ENCODE measurements at places on chromosomes 6 and 20. TPM values are rescaled to one million over a fixed set of nuclear protein-coding genes. Genes with fewer than 3 reads are reported as not detected.

DNA sequence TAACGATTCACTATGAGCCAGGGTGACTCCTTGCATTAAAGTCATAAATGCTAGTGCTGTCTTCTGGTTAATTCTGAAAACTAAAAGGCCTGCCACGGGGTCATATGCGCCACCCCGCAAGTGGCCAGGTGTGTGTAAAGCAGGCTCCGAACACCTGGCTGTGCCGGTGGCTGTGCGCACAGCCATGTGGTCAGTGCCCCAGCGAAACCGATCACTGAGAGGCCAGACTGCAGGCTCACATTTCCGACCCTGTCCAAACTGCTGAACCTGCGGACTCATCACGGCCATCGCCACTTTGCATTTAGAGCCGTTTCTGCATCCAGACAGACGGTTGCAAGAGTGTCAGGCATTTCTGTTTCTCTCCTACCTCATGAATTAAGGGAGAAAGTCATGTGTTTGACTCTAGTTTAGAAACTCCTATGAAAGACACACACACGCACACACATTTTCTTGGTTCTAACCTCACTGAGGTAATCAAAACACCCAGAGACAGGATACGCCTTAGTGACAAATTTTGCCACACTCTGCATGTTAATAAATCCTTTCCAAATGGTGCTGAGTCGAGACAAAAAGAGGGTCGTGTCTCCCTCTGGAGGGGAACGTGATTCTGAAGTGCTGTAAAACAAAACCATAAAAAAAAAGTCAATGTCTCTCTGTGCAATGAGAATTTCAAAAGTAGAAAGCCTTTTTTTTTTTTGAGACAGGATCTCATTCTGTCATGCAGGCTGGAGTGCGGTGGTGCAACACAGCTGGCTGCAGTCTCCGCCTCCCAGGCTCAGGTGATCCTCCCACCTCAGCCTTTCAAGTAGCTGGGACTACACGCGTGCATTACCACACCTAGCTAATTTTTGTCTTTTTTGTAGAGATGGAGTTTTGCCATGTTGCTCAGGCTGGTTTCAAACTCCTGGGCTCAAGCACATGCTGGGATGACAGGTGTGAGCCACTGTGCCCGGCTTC is 31.0 kb upstream of the TCFL5 start:
- H3K4me1 ChIP-seq = no peaks in the 10 kb centered on the region
- no peak overlapping the region for H3K27ac ChIP-seq
- peaks cover 90% of the 10 kb centered on the region for H3K36me3 ChIP-seq
- no peaks in the 10 kb centered on the region for H3K27me3 ChIP-seq

GRCh38 chr6:158095031-158095430 is 73.0 kb downstream of the SERAC1 start:
- H3K4me3 ChIP-seq = no peak overlapping the region
- no peaks in the 10 kb centered on the region for H3K4me1 ChIP-seq
- no peak for DNase-seq
- H3K36me3 ChIP-seq = no peaks in the 10 kb centered on the region
- H3K27ac ChIP-seq = no peak overlapping the region

GRCh38 chr6:168678077-168678476 is 237.1 kb downstream of the SMOC2 start:
- no peaks in the 10 kb centered on the region for H3K27me3 ChIP-seq
- H3K27ac ChIP-seq = no peak overlapping the region
- no peaks in the 10 kb centered on the region for H3K4me1 ChIP-seq

GRCh38 chr6:13831615-13832014 is 17.3 kb upstream of the MCUR1 start:
- no peaks in the 10 kb centered on the region for H3K27me3 ChIP-seq
- DNase-seq = no peak
- no peaks in the 10 kb centered on the region for H3K36me3 ChIP-seq
- H3K4me3 ChIP-seq = no peak overlapping the region

DNA sequence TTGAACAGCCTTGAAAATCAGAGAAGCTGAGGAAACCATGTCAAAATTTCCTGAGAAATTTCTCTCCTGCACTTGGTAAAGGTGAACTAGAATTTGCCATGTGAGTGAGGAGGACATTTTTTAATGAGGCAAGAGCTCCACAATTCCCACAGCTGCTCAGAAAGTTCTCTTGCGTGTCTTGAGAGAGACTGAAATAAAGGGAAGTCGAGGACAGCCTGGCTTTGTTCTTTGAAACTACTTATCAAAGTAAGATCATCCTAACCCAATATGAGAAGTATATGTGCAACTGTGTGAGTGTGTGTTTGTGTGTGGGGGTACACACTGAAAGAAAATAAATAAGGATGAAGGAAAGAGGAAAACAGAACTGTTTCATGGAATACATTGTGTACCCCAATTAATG is 163.4 kb downstream of the SLC24A3 start:
- no peaks in the 10 kb centered on the region for H3K36me3 ChIP-seq
- DNase-seq = no peak

DNA sequence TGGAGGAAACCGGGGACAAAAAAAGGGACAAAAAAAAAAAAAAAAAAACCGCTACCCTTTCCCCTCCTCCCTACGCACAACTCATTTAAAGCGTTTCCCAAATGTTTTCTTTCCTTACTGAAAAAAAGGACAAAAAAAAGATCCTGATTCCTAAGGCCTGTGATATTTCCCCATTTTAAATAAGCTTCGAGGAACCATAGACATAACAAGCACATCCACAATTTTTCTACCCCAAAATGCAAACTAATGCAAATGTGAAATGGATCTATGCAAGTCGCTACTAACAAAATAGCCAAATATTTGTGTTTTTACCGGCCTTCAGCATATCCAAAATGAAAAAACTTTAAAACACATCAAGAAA is 1.4 kb upstream of the ZNF217 start:
- no peak for DNase-seq
- H3K4me3 ChIP-seq = peak overlapping the region; percentile 92
- H3K4me1 ChIP-seq = peaks cover 24% of the 10 kb centered on the region
- peak overlapping the region; percentile 100 for H3K27ac ChIP-seq

DNA sequence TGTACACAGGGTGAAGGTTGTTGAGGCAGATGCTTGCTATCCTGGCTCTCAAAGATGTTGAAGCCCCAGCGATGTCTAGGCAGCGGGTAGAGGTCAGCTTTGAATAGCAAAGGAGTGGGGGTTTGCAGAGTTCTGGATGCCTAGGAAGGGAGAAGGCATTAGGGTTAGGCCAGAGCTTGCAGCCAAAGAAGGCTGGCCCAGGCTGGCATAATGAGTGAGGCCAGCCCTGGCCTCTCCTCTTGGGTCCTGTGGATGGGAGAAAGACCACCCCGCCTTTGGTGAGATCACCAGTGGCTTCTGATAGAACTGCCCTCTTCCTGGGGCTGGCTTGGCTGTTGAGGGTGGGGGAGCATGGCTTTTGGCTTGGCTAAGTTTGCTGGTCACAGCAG is 406 bp upstream of the WFDC5 start:
- no peak for DNase-seq
- no peaks in the 10 kb centered on the region for H3K36me3 ChIP-seq
- peaks cover 61% of the 10 kb centered on the region for H3K27me3 ChIP-seq
- no peak overlapping the region for H3K27ac ChIP-seq
- no peaks in the 10 kb centered on the region for H3K4me1 ChIP-seq
- no peak overlapping the region for H3K4me3 ChIP-seq

- no peak for DNase-seq
- H3K4me1 ChIP-seq = no peaks in the 10 kb centered on the region
- H3K36me3 ChIP-seq = no peaks in the 10 kb centered on the region
- H3K4me3 ChIP-seq = no peak overlapping the region
Measured at GRCh38 chr6:23280437-23280836, 711.1 kb downstream of the HDGFL1 start.

- DNase-seq = no peak
- H3K36me3 ChIP-seq = no peaks in the 10 kb centered on the region
- H3K27me3 ChIP-seq = no peaks in the 10 kb centered on the region
- peak overlapping the region; percentile 93 for H3K4me3 ChIP-seq
Measured at GRCh38 chr6:18263418-18264218, 712 bp downstream of the DEK start.

DNA sequence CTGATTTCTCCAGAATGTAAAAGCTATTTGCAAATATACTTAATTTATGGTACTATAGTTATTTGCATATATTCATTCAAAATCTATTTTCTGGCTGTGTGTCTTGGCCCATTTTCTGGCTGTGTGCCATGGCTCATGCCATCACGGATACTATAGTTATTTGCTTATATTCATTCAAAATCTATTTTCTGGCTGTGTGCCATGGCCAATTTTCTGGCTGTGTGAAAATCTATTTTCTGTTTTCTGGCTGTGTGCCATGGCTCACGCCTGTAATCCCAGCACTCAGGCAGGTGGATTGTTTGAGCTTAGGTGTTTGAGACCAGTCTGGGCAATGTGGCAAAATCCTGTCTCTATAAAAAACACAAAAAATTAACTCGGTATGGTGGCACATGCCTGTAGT is 28.9 kb upstream of the RIPK1 start:
- H3K36me3 ChIP-seq = no peaks in the 10 kb centered on the region
- H3K4me1 ChIP-seq = peaks cover 10% of the 10 kb centered on the region

GRCh38 chr6:163702736-163703135 is 288.2 kb downstream of the QKI start:
- DNase-seq = no peak
- H3K4me1 ChIP-seq = peaks cover 28% of the 10 kb centered on the region
- no peak overlapping the region for H3K4me3 ChIP-seq
- H3K36me3 ChIP-seq = no peaks in the 10 kb centered on the region
- no peak overlapping the region for H3K27ac ChIP-seq
- no peaks in the 10 kb centered on the region for H3K27me3 ChIP-seq

DNA sequence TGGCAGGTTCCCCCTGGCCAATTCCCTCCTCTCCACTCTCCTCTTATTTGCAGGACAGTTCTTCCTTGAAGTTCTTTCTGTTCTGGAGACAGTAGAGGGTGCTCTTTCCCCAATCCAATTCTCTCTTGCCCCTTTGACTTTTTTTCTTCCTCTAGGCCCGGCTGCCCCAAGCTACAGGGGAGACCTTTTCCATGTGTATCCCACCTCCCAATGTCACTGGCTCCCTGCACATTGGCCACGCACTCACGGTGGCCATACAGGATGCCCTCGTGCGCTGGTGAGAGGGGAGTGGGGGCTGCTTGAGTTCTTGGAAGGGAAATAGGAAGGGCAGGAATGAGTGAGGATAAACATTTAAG is 1.5 kb downstream of the VARS2 start:
- no peaks in the 10 kb centered on the region for H3K27me3 ChIP-seq
- H3K36me3 ChIP-seq = peaks cover 70% of the 10 kb centered on the region
- no peak overlapping the region for H3K4me3 ChIP-seq
- H3K27ac ChIP-seq = peak overlapping the region; percentile 96

DNA sequence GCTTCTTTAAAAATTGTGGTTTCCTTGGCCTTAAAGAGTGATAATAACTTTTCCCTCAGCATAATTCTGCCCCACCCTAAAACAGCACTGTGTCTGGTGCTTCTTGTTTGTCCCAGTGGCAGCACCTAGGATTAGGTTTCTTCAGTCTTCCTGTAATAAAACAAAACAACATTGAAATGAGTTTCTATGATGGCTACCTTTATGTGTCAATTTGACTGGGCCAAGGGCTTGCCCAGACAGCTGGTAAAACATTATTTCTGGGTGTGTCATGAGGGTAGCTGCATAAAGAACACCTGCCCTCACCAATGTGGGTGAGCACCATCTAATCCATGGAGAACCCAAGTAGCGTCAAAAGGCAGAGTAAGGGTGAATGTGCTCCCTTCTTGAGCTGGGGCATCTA is 117.8 kb downstream of the QRSL1 start:
- no peak for DNase-seq
- no peaks in the 10 kb centered on the region for H3K4me1 ChIP-seq
- H3K4me3 ChIP-seq = no peak overlapping the region
- no peaks in the 10 kb centered on the region for H3K27me3 ChIP-seq

DNA sequence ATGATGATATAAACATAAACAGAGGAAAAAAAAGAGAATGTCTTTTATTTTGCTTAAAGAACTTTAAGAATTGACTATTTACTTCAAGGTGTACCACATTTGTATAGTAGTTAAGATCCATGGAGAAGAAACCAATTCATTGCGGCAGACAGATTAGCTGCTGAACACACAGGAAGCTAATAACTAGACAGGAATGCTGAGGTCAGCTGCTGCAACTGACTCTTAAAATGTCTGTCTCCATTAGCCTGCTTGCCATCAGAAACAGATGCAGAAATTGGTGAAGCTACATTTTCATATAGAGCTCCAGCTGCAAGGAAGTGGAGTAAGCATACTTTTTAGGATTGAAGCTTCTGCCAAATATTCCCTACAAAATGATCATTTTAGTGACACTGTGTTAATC is 939.5 kb downstream of the EPHA7 start:
- DNase-seq = no peak
- H3K4me1 ChIP-seq = no peaks in the 10 kb centered on the region
- H3K4me3 ChIP-seq = no peak overlapping the region
- no peak overlapping the region for H3K27ac ChIP-seq

DNA sequence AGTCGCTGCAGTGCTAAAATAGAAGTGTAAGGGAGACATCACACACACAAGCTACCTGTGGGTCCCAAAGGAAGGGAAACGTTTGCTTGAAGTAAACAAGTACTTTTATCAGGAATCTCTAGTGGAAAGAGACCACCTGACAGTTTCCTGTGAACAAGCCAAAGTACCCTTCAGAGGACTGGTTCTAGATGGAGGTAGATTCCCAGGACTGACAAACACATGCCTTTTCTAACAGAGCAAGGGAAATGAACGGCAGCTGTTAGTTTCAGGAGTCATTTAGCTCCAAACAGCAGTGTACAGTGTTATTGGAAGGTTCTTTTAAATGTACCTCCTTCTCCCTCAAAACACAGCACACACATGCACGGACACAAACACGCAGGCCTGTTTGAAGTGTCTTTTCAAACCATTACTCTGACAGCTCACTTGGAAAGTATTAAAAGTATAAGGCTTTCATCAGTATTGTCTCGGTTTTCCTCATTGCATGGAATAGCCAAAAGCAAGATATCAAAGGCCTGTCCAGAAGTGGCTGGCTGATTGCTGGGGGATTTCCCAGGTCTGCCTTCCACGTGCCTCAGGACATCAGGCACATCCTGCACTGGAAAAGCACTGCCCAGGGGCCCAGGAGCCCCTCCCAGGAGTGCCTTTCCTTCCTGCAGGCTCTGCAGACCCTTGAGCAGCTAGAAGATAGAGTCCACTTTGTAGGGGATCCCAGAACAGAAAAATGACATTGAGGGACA is 393.2 kb upstream of the SOX4 start:
- no peak overlapping the region for H3K27ac ChIP-seq
- H3K36me3 ChIP-seq = no peaks in the 10 kb centered on the region
- no peaks in the 10 kb centered on the region for H3K4me1 ChIP-seq
- H3K4me3 ChIP-seq = no peak overlapping the region
- no peak for DNase-seq

- H3K27ac ChIP-seq = no peak overlapping the region
- H3K36me3 ChIP-seq = no peaks in the 10 kb centered on the region
- H3K4me3 ChIP-seq = no peak overlapping the region
- peaks cover 80% of the 10 kb centered on the region for H3K4me1 ChIP-seq
- no peak for DNase-seq
Measured at GRCh38 chr6:56767435-56767834, 124.7 kb upstream of the DST start.

Gene PNLDC1
- not detected for total RNA-seq

Gene TBX18
- total RNA-seq = 4.7 TPM

Gene GLP1R
- 2.2 TPM for total RNA-seq

Gene RBM24
- 174 TPM for total RNA-seq

Gene OR2J3
- not detected for total RNA-seq

Gene MOCS1
- total RNA-seq = 24.5 TPM

Gene GINS1
- total RNA-seq = 0.65 TPM

Gene ZNF831
- 0.19 TPM for total RNA-seq

Gene LAMA2
- 244 TPM for total RNA-seq

Gene HFE
- 7.7 TPM for total RNA-seq

Gene SPEF1
- total RNA-seq = 0.18 TPM

Gene SPATS1
- not detected for total RNA-seq

Gene MYL9
- 2,213 TPM for total RNA-seq

Gene MOCS3
- total RNA-seq = 2.5 TPM

Gene IL17F
- total RNA-seq = not detected
